Activated CD4-positive, alpha-beta T cell treated with anti-CD3 and anti-CD28 coated beads, Interleukin-2, amount 50 U/mL, for 24 hours (primary cell): ENCODE measurements at places on chromosomes 2 and 18.

- DNase-seq = no peak
Observed at GRCh38 chr2:9952286-9952737, 819 bp downstream of the GRHL1 start.

- no peak for DNase-seq
Observed at GRCh38 chr2:101477556-101477955, 2.6 kb upstream of the RFX8 start.

DNA sequence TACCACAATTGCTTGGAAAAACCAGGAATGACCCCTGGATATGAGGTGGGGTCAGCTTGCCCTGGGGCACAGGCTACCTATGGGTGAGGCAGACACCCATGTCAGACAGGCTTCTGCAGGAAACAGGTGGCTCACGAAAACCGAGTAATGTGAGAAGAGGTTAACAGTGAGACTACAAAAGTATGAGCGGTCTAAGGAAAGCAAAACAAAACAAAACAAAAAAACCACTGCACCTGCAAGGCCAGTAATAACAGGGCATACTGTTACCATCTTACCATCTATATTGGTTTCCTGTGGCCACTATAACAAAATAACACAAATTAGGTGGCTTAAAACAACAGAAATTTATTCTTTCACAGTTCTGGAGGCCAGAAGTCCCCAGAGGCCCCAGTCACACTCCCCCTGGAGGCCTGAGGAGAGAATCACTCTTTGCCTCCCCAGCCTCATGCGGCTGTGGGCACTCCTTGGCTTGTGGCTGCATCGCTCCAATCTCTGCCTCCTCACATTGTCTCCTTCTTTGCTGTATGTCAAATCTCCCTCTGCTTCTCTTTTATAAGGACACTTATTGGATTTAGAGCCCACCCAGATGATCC, 86.6 kb upstream of the EPC2 start:
- no peak for DNase-seq

- DNase-seq = no peak
Observed at GRCh38 chr2:24485197-24485596, 5.9 kb upstream of the NCOA1 start.

- DNase-seq = peak; percentile 37
Observed at GRCh38 chr2:110865188-110865587, 132.8 kb downstream of the ACOXL start.

GRCh38 chr2:19767899-19768298, 133.9 kb downstream of the TTC32 start:
- DNase-seq = no peak
